ENCODE measurements at places on chromosomes 1 and 21. TPM values are rescaled to one million over a fixed set of nuclear protein-coding genes. Genes with fewer than 3 reads are reported as not detected.

DNA sequence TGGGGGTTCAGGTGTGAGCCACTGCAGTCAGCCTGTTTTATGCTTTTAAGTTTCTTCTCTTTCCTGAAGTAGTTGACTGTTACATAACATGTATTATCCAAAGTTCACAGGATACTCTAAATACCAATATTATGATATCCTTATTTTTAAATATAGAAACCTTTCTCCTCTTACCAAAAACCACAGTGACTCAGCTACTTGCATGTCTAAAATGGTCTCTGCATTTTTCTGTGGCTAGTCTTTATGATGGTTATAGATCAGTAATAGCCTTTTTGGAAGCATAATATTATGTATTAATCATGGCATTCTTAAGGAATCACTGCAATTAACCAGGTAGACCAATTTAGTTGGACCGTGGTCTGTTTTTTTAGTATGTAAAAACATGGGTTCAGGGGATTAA is 210.8 kb upstream of the CACYBP start:
- no peak for DNase-seq

DNA sequence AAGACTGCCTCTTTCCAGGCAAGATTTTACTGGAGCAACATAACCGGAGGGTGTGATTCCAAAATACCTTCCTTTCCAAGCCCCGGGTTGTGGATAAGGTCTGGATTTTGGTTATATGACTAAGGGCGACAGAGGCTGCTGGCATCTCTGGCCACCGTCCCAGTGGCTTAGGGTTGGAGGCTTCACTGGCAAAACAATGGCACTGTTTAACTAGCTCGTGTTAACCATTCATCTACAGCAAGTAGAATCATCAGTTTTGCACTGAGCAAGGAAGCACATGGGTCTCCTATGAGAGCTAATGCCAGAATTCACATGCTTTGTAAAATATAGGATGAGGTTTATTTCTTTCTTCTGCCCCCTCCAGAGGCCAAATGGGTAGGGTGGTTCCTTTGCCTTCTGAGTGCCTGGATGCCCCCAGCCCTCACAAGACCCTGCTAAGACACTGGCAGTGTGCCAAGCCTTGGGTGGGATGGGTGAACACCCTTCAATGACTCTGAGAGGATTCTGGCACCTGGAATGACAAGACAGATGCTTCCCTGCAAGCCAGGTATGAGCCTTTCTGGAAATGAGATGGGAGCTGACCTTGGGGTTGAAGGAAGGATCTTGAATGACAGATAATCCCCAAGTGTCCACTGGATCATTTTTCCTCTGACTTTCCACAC is 36.8 kb downstream of the DHCR24 start:
- no peak for DNase-seq

DNA sequence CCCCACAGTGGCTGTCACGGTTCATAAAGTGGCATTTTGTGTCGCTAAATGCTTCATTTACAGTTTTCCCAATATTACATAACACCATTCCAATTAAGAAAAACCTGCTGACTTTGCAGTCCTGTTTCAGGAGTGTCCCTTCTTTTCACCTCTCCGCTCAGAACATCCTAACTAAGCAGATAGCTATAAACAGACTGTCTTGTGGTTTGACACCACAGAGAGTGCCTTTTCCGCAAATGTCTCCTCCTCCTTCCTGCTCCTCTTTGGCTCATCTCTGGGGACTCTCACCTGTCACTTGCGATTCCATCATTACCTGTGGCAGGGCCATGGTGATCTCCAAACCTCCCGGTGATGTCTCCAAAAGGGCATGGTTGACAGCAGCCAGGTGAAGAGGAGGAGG is 119.0 kb downstream of the CNIH3 start:
- no peak for DNase-seq

GRCh38 chr1:202076050-202076511 is 46.6 kb upstream of the GPR37L1 start:
- DNase-seq = no peak

ADORA3 gene
- total RNA-seq = 5.2 TPM

DNA sequence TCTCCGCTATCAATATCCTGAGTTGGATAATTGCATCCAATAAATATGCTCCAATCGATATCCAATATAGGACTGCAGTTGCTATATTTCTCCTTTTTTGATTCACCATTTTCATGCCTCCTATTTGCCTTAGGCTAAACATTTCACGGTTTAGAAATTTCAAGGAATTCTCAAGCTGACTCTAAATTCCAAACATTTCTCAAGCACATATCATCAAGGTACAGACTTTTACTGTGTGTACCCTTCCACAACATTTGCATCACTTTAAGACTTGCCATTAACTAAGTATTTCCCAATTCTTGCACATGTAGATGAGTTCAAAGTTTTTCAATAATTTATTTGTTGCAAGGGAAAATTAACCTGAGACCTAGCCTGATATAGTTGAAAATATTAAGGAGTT is 795.2 kb upstream of the TMPRSS15 start:
- no peak for DNase-seq

DNA sequence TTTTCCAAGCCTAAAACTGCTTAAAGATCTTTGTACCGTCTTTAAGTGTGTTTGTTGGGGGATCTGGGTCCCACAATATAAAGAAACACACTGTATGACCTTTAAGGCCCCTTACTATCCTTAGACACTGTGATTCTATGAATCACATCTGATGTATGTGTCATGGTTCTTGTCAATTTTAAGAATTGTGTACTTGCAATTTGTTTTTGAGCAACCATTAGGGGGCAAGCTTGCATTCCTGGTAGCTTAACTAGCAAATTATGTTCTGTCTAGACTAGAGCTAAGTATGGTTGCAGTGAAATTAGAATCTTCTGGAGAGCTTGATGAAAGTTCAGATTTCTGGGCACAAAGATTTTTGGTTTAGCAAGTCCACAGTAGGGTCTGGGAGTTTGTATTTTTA is 219.5 kb downstream of the TPR start:
- no peak for DNase-seq

DNA sequence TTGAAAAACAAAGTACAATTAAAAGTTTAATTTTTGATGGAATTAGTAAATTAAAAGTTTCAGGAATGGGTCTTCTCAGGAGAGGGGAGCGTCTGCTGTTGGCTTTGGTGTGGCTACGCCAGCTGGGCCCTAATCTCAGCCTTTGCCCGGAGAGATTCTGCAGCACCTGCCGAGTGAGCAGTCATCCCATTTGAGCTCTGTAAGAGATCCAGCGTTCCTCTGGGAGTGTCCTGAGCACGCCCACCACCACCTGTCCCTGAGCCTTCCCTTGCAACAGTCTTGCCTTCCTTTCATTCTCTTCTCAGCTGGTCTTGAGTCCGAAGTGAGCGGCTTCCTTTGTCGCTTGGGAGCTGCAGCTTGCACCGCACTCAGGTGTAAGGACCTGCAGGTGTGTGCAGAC is 263.1 kb downstream of the CAMTA1 start:
- no peak for DNase-seq

DNA sequence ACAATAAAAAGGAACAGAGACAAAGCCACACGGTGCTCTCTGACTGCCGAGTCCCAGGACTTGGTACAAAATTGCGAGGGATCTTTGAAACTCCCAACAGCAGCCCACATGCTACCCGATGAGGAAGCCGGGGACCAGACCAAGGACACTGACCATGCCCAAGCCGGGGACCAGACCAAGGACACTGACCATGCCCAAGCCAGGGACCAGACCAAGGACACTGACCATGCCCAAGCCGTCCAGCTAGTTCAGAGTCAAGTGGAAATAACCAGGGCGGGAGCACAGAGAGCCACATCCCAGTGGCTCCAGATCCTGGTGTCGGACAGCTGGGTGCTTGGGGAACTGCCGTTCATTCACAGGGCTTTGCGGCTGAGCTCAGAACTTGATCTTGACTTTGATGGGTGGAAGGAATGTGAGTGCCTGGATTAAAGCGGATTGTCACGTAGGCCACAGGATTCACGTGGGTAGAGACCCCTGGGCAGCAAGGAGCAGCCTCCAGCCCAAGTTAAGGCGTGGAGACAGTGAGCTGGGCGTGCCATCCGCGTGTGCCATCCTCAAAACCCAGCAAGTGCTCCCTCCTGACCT is 16.5 kb upstream of the TRAPPC10 start:
- DNase-seq = no peak

- no peak for DNase-seq
Observed at GRCh38 chr1:160291248-160292220, 6.6 kb upstream of the PEX19 start.

PGLYRP3 gene
- 28.7 TPM for total RNA-seq

MTARC1 gene
- total RNA-seq = 9.6 TPM

DNA sequence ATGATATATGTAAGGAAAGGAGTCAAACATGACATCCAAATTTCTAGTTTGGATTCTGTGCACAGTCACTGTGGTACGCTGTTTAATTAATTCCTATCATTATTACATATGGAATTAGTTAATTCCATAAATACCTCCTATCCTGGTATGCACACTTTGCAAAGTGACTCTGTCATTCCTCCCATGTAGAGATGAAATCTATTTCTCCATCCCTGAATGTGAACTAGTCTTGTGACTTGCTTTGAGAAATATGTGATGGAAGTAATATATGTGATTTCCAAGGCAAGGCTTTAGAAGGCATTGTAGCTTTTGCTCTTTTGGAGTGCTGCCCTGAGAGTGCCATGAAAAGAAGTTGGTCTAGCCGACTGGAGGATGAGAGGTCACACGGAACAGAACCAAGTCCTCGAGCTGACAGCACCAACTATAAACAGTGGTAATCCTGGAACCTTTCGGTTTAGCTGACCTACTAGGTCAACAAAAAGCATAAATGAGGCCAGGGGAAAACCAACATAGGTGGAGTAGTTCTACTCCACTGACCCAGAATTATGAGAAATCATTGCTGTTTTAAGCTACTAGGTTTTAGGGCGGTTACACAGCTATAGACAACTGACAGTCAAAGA is 1.5 kb downstream of the SELENOF start:
- DNase-seq = no peak

DNA sequence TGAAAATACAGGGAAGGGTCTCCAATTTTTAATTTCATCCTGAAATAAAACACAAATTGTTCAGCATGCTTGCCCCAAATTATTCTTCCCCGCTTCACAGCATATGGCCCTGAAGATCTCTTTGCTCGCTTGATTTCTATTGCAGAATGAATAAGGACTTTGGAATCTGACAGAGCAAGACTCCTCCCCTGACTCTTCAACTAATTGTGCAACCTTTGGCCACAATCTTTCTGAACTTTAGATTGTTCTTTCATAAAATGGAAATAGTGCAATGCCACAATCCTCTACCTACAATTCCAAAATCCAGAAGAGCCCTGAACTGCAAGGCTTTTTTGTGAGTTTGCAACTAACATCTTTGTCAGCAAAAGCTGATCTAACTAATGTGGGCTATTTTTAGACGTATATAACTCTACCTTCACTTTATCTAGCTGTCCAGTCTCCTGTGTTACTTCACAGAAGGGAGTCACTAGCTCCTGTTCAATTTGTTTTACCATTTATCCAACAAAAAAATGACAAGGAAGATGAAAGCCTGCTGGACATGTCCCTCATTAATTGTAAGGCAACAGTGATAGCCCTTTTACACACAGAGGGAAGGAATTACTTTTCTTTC is 13.4 kb downstream of the RNASEL start:
- no peak for DNase-seq

ST6GALNAC5 gene
- 9.6 TPM for total RNA-seq

PDZK1IP1 gene
- total RNA-seq = 55.2 TPM

- no peak for DNase-seq
Observed at GRCh38 chr1:98005326-98006010, 84.6 kb upstream of the DPYD start.

DNA sequence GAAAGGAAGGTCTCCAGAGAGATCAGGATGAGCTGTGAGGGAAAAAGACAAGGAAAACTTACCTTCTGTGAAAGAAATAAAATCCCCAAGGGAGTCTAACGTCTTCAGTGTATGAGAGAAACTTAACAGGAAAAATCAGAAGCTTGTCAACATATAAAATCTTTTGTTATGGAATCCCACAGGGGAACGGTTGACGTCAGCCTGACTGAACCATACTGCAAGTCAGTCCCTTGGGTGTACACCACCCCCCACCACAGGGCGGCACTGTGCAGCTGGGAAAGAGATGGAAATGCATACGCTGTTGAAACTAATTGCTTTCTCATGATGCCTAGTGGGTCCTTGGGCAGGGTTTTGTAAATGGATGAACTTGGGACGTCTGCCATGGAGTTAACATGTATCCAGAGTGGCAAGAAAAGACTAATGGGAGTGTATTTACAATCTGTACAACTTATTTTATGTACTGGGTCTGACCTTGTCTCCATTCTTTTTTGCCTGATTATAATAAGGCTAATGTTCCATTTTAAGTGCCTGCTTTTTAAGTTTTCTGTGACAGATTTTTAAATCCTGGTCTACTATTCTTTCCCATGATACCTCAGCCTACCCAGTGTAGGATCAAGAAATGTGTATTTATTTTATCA is 22.7 kb downstream of the UTP25 start:
- no peak for DNase-seq

- no peak for DNase-seq
Observed at GRCh38 chr1:55531644-55532043, 316.5 kb upstream of the USP24 start.

DNA sequence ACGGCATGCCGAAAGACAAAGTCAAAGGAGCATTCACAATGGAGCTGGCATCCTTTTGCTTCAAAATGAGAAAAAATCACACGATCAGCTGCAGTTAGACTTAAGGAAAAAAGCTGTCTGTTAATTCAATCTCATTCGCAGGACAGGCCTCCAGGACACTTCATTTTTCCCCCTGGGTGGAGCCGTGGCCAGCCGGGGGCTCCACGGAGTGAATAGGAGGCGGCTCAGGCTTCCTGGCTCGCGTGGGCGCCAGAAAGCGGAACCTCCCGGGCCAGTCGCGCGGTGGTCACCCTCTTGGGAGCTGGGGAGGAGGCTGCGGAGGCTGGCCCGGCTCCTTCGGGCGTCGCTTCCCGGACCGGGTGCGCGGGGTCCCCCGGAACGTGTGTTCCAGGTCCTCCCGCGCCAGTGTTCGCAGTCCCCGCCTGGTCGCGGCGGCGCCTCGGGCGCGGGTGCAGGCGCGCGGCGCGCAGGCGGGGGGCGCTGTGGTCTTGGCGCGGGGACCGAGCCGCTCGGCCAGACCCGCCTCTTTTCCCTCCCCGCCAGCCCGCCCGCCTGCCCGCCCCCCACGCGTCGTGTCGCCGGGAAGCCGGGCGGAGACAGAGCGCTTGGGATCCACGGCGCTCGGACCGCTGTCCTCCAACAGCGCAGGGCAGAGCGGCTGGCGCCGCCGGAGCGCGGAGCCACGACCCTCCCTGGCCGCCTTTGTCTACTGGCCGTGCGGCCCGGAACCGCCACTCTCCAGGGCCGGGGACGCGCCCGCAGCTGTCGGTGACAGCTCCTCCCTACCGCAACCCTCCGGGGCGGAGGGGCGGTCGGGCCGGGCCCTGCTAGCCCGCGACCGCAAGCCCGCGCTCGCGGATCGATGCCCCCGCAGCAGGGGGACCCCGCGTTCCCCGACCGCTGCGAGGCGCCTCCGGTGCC is at the start of gene RHOU:
TSS of gene RHOU (plus strand) at position 599 of the 921 bp plus-strand sequence. CDS start at position 863, 264 bp downstream.
- DNase-seq = no peak

GRCh38 chr1:99457381-99458165 is 188.3 kb upstream of the PALMD start:
- no peak for DNase-seq

DNA sequence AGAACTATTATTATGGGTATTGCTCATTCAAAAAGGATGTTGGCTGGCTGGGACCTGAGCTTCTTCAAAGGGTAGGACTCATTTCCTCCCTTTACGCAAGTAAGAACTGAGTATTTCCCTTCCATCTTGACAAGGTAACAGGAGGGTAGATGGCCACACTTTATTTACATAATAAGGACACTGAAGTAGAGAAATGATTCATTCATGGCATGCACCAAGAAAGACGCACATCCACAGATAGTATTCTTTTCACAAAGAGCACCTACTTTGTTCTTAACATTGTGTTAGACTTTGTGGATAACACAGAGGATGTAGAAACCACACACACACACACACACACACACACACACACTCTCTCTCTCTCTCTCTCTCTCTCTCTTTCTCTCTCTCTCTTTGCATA is 82.9 kb downstream of the FAM78B start:
- no peak for DNase-seq
